Naive thymus-derived CD4-positive, alpha-beta T cell (primary cell): ENCODE measurements at places on chromosomes 4 and X.
A peak's percentile ranks its signal among the peaks of the same experiment; 100 is the strongest.

DNA sequence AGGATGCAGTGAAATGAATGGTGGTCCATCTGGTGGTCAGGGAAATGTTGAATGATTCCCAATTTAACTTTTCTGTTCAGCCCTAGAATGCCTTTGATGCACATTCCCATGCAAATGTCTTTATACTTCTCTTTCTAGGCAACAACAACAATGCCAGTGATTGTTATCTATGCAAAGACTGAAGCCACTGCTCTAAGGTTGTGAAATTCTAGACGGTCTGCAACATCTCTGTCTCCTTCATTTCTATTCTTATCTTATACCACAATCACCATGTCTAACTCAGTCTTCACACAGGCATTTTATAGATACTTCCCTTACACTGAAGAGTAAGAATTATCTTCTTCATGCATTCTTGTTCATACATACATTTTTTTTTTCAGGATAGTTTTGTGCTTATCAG, 84.5 kb downstream of the HPGD start:
- no peaks in the 10 kb centered on the region for H3K4me1 ChIP-seq
- DNase-seq = no peak
- H3K27me3 ChIP-seq = no peaks in the 10 kb centered on the region

- H3K4me3 ChIP-seq = peak within 1 kb of the TSS; percentile 69
- no peaks in the 10 kb centered on the region for H3K27me3 ChIP-seq
- DNase-seq = no peak
- peaks cover 12% of the 10 kb centered on the region for H3K4me1 ChIP-seq
Observed at GRCh38 chr4:185395238-185395955, at the start of gene LRP2BP. LRP2BP (minus strand) TSS chr4:185395924; CDS start chr4:185378186, 17,738 bp downstream.

GRCh38 chrX:47958761-47959342, 44.9 kb downstream of the ZNF182 start:
- no peak overlapping the region for H3K4me3 ChIP-seq
- H3K4me1 ChIP-seq = no peaks in the 10 kb centered on the region
- peak; percentile 26 for DNase-seq
- no peaks in the 10 kb centered on the region for H3K27me3 ChIP-seq
- H3K36me3 ChIP-seq = no peaks in the 10 kb centered on the region

- DNase-seq = no peak
- no peak overlapping the region for H3K4me3 ChIP-seq
- no peaks in the 10 kb centered on the region for H3K36me3 ChIP-seq
- H3K4me1 ChIP-seq = no peaks in the 10 kb centered on the region
- H3K27ac ChIP-seq = no peak overlapping the region
Observed at GRCh38 chr4:101025755-101026154, 321.6 kb downstream of the PPP3CA start.

DNA sequence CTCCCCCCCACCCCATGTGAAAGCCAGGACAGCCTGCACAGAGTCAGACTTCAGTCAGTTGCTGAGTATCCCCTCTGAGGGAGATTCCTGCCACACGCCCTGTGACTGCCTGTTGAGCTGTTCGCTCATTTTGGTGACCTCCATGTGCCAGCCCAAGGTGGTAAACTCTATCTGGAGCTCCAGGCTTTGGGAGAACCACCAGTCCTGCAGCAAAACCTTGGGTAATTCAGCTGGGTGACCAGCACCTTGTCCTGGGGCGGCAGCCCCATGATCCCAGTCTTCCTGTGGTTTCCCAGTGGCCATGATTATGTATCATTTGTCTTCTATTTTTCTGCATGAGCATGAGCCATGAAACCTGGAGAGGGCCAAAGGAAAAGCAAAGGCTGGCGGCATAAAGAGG, 73.4 kb downstream of the NBDY start:
- H3K4me3 ChIP-seq = no peak overlapping the region
- no peak for DNase-seq
- peaks cover 33% of the 10 kb centered on the region for H3K4me1 ChIP-seq
- no peaks in the 10 kb centered on the region for H3K27me3 ChIP-seq
- no peak overlapping the region for H3K27ac ChIP-seq
- no peaks in the 10 kb centered on the region for H3K36me3 ChIP-seq

- H3K4me1 ChIP-seq = no peaks in the 10 kb centered on the region
- no peaks in the 10 kb centered on the region for H3K36me3 ChIP-seq
- no peaks in the 10 kb centered on the region for H3K27me3 ChIP-seq
- H3K4me3 ChIP-seq = no peak overlapping the region
Observed at GRCh38 chr4:168880072-168880675, 129.9 kb downstream of the CBR4 start.

DNA sequence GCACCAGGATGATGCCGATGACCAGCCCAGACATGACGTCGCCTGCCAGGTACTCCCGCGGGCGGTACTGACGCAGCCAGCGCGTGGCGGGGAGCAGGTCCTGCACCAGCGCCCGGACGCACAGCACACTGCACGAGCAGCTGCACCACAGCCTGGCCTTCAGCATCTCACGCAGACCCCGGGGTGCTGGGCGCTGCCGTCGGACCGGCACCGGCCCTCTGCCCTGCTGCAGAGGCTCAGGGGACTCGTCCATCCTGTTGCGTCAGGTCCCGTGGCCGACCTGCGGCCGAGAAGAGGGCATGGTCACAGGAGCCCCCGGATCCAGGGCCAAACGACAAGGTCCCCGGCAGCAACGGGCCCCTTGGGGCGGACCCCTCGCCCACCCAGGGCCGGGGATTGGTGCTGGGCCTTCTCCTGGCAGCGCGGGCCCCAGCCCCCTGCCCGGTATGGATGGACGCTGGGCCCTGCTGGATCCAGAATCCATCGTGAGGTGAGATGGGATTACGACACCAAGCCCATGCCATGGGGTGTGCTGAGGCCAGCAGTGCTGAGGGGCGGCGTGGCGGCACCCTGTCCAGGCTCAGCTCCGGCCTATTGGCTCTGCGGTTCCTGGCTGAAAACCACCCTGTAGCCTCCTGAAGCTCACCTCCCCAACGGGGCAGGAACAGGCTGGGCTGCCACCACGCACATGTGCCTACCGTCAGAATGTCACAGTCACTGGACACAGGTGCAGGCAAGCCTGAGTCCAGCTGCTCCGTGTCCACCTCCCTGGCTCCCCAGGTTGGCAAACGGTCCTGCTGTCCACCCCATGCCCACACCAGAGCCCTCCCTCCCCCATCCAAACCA, 1.5 kb downstream of the SLC26A1 start:
- no peak for DNase-seq
- H3K4me3 ChIP-seq = no peak overlapping the region
- no peaks in the 10 kb centered on the region for H3K36me3 ChIP-seq
- no peaks in the 10 kb centered on the region for H3K27me3 ChIP-seq
- no peaks in the 10 kb centered on the region for H3K4me1 ChIP-seq

GRCh38 chr4:114980932-114981708, 132.3 kb downstream of the NDST4 start:
- no peak overlapping the region for H3K27ac ChIP-seq
- H3K36me3 ChIP-seq = no peaks in the 10 kb centered on the region
- H3K4me3 ChIP-seq = no peak overlapping the region
- DNase-seq = no peak

DNA sequence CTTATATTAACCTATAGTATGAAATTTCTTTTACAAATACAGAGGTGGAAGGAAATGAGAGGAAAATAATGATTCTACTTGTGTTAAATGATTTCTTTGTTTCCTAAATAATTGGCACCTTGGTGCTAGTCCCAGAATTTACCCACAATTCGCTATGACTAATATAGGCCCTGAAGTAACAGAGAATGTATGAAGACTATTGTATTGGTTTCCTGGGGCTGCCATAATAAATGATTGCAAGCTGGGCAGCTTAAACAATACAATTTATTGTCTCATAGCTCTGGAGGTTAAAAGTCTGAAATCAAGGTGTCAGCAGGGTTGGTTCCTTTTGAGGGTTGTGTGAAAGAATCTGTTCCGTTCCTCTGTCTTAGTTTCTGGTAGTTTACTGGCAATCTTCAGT, 74.8 kb upstream of the GPRIN3 start:
- no peak for DNase-seq
- H3K27me3 ChIP-seq = no peaks in the 10 kb centered on the region
- H3K4me1 ChIP-seq = no peaks in the 10 kb centered on the region
- no peaks in the 10 kb centered on the region for H3K36me3 ChIP-seq

DNA sequence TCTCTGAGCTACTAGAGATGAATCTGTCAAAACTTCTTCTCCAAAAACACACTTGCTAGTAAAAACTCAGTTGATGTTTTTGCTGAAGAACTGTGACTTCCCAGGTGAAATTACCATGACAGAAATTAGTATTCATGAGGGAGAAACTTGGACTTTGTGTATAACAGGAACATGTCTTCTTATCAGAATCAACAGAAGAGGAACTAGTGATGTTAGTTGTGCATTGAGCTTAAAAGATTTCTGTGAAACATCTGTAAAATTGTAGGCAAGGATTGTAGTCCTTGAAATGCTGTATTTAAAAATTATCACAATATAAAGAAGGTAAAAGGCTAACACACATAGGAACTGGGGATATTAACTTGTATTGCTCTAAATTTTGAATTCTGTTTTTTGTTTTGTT, 11.3 kb downstream of the FAM241A start:
- H3K4me1 ChIP-seq = no peaks in the 10 kb centered on the region
- no peak overlapping the region for H3K4me3 ChIP-seq
- H3K27me3 ChIP-seq = no peaks in the 10 kb centered on the region
- H3K27ac ChIP-seq = no peak overlapping the region
- H3K36me3 ChIP-seq = no peaks in the 10 kb centered on the region
- DNase-seq = no peak

DNA sequence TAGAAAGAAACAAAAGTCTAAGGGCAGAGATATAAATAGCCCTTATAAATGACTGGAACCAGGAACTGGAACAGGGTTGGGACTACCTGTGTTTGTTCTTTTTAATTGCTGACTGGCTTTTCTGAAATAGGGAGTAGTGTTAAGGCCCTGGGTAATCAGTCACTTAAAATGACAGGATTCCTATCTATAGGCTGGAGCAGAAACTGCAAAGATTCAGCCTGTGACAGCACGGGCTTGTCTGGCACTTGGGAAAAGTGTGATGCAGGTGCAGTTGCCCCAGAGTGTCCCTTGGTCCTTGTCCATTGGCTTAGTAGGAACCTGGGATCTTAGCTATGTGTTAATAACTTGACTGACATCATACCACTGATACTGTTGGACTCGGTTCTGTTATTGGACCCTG, 14.7 kb upstream of the PLAC8 start:
- no peak overlapping the region for H3K27ac ChIP-seq
- no peak for DNase-seq
- H3K4me3 ChIP-seq = no peak overlapping the region
- no peaks in the 10 kb centered on the region for H3K36me3 ChIP-seq

GRCh38 chr4:153816542-153816941, 27.7 kb upstream of the SFRP2 start:
- H3K27ac ChIP-seq = no peak overlapping the region
- no peak for DNase-seq
- no peak overlapping the region for H3K4me3 ChIP-seq
- no peaks in the 10 kb centered on the region for H3K27me3 ChIP-seq
- H3K4me1 ChIP-seq = no peaks in the 10 kb centered on the region
- H3K36me3 ChIP-seq = no peaks in the 10 kb centered on the region
